Fibroblast of skin of back (primary cell): ENCODE measurements at places on chromosomes 3 and 15.
A peak's percentile ranks its signal among the peaks of the same experiment; 100 is the strongest.

GRCh38 chr3:66991459-66991858 lies 6.6 kb upstream of the KBTBD8 start:
- DNase-seq, result peak; percentile 44

DNA sequence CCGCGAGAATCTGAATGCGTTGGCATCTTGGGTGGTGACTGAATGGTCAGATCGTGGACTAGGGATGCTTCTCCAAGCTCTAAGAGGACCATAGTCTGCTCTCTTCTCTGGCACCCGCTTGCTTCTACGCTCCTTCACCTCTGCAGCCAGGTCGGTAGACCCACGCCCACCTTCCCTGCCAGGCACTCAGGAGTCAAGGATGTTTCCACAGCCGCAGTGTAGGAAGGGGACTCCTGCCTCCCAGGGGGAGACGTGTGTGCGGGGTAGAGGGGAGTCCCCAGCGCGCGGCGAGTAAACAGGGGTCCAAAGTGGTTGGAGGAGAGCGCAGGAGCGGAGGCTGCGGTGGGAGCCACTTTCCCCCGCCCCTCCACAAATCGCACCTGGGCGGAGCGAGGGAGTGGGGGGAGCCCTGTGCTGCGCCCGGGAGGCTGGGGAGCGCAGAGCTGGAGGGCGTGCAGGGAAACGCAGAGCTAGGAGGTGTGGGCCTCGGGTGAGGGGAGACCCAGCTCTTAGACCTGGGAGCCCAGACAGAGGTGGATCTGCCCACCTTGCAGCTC lies 1.7 kb downstream of the LRRC3B start:
- DNase-seq, result no peak

DNA sequence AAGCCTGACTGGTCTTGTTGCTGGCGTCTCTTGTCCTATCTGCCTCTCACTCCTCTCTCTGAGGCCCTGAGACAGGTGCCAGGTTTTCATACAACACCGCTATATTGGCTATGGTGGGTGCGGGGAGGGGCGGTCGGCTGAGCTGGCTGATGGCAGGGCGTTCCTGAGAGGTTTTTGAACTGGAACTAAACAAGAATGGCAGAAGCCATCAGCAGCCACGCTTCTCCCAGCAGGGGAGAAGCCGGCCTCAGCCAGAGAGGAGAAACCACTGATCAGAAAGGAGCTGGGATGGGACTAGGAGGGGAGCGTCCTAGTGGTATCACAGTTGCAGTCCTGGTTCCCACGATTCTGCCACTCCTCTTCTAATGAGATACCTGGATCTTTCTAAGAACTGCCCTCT lies 89.9 kb upstream of the PRR23E start:
- no peak for DNase-seq

- DNase-seq, result no peak
These were observed 177.3 kb downstream of the CDIN1 start for GRCh38 chr15:36756707-36757106.

GRCh38 chr15:34128898-34129297 lies 27.0 kb downstream of the PGBD4 start:
- no peak for DNase-seq

DNA sequence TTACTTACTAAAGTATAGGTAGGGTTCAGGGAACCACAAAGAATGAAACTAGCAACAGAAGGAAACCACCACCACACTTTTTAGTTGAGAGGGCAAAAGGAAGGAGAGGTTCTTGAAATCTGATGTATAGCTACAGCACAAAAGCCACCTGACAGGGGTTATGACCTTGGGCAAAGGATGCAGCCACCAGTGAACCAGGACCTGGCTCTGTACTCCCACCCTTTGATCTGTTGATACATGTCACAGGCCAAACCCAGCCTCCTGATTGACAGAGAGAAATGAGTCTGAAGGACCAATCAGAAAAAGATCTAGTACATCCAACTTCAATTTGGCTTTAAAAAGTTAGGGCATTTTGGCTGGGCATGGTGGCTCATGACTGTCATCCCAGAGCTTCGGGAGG lies 20.0 kb upstream of the BLM start:
- DNase-seq, result no peak

DNA sequence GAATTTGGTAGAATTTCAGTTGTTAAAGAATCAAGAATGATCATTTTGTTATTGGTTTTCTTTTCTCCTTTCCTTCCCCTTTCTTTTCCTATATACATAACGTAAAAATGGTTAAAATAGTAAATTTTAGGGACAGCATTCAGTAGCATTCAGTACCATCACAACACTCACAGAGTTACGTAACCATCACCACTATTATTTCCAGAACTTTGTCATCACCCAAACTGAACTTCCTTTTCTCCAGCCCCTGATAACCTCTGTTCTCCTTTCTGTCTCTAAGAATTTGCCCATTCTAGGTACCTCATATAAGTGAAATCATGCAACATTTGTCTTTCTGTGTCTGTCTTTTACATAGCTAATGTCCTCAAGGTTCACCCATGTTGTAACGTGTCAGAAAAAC lies 165.3 kb downstream of the AKAP13 start:
- no peak for DNase-seq

DNA sequence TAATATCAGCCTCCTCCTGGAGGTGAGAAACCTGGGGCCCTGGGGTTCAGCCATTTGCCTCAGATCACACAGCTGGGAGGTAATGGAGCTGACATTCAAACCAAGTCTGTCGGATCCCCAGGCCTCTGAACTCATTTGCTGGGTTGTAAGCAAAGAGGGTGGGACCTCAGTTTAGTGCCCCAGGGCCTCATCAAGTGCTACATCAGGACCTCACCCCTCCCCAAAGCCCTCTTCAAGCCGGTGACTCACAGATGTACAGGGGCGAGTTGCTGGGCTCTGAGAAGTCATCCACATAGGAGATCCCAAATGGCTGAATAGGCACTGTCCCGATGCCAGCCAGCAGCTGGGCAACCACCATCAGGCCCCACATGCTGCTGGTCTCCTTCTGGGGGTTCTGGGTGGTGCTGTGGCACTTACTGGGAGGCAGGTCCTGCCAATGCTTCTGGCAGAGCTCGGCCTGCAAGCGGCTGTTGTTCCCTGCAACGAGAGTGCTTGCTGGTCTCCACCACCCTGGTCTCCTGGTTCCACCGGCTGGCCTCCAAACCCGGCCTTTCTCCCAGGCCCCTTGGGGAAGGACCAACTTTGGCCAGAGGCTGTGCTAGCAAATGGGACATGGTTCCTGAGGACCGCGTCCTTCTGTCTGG lies 59.2 kb upstream of the RAB6B start:
- no peak for DNase-seq

DNA sequence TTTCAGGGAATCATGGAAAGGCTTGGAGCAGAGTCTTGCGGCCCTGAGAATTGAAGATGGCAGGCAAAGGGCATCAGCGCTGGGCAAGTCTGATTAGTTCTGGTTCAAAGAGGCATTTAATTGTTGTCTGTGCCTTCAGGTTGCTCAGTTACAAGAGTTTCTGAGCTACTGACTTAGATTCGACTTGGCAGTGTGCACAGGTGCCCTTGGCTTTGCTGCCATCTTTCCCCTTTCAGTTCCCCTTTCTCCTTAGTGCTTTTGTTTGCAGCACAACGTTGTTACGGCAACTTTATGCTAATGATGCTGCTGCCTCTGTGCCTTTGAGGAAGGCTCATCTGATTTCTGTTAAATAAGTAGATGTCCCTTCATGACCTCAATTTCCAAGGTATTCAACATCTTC lies 12.5 kb downstream of the P2RY14 start:
- DNase-seq, result no peak

DNA sequence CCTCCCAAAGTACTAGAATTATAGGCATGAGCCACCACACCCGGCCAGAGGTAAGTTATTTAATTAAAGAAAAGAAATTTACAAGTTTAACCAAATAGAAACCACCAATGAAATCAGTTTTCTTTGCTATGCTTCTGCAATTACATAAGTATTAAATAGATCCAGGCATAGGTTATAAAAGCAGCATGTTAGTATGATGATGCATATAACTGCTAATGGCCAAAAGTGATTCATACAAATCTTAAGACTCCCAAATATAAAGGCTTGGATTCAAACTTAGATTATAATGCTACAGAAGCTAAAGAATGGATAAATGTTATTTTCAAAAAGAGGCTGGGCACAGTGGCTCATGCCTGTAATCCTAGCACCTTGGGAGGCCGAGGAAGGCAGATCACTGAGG lies 32.8 kb upstream of the HDC start:
- no peak for DNase-seq

GRCh38 chr3:150216041-150216811 lies 191.9 kb upstream of the TSC22D2 start:
- peak; percentile 80 for DNase-seq

- DNase-seq, result peak; percentile 41
These were observed 15.9 kb downstream of the ATG7 start for GRCh38 chr3:11288021-11288491.

DNA sequence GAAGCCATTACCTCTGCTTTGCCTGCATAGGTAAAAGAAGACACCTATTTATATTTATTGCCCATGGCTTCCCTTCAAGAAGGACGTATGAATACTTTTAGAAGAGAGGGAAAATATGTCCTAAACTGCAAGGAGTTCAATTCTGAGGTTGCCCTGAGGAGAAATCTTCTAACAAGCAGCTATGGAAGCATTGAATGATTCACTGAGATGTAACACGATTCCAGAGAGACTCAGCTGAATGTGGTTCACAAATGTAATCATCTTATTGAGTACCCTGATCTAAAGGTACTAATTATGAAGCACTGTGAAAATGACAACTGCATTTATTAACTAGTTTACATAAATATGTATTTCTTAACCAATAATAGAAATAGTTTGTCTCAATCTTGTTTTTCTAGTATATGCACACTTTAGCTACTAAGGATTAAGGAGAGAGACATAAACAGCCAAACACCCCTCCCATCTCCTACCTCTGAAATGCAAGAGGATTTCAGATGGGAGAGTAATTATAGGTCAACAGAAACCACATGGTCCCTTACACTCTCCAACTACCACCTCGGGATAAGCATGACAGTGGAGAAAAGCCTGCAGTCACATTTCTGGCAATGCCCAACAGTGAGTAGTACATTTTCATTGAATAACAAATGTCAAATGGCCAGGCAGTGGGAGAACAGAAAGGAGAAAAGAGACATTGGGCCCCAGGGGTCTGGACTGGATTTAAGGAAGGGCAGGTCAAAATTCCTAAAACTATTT lies 506.2 kb upstream of the IL12A start:
- no peak for DNase-seq

- DNase-seq, result no peak
These were observed 70.1 kb downstream of the CASR start for GRCh38 chr3:122253581-122253980.

- no peak for DNase-seq
These were observed 138.7 kb downstream of the FOXP1 start for GRCh38 chr3:71444861-71445259.

- no peak for DNase-seq
These were observed 116.0 kb upstream of the LRRN1 start for GRCh38 chr3:3683261-3683660.
